ENCODE measurements at places on chromosomes 3 and 15.

DNA sequence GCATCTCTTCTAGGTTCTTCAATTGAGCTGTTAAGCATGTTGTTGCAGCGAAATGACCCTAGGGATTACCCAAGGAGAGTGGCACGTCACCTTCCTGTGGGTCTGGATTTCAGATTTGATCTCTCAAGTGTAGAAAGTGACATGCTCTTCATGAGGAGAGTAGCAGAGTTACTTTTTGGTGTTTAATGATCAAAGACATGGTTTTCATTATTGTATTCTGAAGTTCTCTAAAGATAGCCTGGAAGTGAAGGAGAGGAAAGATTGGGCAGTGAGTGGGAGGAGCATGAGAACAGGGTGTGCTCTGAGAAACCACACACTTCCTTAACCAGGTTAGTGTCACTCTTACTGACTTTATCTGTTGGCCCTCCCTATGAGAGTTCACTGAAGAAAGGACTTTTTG, 153.6 kb downstream of the AKAP13 start:
- DNase-seq: no peak

DNA sequence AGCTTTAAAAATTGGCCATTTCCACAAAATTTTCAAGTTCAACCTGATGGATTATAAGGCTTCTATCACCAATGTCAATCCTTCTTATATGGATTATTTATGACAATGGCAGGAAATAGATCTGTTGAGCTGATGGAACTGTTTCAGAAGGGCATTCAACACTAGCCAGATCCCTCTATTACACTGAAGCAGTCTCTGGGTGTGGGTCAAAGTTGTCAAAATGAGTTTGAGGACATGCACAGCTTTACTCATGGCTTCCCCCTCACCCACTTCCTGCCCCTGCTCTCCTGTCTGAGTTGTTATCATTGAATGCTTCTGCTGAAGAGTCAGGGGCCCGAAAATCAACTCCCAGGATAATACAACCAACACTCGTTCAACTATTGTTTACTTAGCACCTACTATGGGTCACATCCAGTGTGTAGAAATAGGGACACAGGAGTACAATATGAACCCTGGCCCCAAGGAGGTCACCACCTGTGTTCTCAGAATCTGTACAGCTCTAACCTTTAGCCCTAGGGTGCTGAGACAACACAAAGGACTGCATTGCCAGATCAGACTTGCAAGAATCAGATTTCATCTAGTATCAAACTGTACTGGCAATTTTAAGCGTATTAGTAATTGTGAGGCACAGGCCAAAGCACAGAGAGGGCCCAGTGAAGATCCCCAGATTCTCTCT, 41.7 kb upstream of the FAM3D start:
- no peak for DNase-seq

DNA sequence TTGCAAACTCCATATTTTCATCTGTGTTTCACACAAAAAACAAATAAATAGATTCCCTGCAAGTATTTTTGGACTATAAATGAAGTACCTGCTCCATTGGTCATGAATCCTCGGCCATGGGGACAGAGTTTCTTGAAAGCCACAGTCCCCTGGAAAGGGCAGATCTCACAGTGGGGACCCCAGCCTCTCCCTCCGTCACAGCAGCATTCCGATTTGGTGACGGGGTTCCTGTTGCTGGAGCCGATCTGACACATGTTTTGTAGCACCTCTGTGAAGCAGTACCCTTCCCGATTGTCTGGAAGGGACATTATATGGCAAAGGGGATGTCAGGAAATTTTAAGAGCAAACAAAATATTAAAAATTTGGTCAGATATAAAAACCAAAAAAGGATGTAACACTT, 96.2 kb downstream of the DUT start:
- DNase-seq: no peak

GRCh38 chr3:172071780-172072330, 32.5 kb downstream of the FNDC3B start:
- DNase-seq: no peak

DNA sequence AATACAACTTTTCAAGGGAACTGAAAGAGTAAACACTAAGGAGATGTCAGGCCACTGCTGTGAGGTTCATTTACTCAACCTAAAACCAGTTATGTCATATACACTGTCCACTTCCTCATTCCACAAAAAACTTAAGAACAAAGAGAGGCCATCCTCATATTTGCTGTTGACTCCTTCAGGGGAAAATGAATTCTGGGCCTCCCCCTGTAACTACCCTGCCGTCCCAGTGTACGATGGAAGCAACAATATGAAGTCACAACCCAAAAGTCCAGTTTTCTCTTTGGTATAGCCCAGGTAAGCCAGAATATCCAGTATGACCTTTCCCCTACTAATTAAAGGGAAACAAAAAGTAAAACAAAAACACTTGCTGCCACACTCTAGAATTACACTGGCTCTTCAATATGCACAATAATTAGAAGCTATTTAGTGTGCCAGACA, 16.2 kb downstream of the CEP152 start:
- no peak for DNase-seq

DNA sequence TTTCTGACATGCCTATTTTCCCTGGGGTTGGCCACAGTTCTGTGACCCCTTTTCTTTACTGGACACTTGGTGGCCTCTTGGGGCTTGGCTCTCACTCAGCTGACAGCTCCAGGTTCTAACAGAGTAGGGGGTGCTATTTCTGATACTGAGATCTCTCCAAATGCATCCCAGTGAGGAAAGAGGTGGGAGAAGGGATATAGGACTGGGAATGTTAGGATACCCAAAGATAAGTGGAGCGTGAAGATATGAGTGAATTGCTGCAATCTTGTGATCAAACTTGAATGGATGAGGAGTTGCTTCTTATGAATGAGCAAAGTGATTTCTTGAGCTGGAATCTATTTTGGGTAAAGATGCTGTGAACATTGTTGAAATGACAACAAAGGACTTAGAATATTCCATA, 74.6 kb downstream of the ATP2B2 start:
- DNase-seq: no peak

DNA sequence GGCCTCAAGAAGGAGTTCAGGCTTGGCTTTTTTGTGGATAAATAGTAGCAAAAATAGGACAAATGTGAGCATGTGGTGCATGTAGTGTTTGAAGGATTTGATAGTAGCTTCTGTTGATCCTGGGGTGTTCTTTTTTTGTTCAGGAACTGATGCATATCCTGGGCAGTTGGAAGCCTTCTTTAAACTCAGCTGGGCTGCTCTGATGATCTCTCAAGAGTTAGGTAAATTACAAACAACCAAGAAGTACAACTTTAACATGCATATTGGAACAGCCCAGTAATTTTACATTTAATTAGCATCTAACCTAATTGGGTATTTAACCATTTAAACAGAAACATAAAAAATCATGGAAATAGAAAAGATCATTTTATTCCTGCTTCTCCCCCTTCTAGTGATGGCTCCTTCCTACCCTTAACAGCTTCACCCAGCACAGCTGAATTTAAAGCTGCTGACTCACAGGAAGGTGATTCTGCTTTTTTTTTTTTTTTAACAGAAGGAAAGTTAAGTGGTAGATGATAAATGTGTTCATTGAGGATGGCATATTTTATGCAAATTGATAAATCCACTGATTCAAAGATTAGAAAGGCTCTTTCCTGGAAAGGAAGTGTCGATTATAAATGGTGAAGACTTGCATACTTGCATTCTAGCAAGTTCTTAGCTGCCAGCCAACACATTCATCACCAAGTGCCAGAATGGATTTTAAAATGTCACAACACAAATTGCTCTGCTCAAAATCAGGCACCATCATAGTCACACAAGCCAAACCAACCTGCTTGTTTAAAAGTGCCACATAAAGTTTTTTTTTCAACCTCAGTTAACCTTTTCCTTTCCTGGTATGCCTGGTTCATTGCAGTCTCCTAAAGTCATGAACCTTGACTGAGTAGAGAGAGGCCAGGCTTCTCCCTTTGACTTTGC, 20.0 kb downstream of the SLC35G2 start:
- DNase-seq: no peak

DNA sequence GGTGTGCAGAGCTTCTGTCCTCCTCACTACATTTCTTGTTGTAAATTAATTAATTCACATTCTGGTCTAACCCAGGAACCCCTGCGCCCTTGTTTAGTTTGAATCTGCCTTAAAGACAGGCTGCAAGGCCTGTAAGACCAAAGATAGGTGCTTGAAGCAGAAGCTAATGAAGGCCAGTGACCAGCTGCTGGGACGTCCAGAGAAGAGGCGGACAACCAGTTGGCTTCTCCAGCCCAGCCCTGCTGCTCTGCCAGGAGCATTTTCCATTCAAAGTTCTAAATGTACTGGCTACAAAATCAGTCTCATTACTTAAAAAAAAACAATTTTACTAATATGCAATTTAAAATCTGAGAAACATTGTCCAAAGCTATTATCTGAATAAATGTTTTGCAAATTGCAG, 43.6 kb downstream of the FSIP1 start:
- DNase-seq: no peak

GRCh38 chr15:95812491-95812890, 518.0 kb upstream of the NR2F2 start:
- no peak for DNase-seq

- DNase-seq: peak; percentile 75
These were observed at the start of gene TMEM158 for GRCh38 chr3:45226206-45226915. Gene TMEM158 (minus strand): TSS chr3:45226287. CDS start chr3:45226027, 260 bp downstream.

- no peak for DNase-seq
These were observed 71.9 kb upstream of the FEZF2 start for GRCh38 chr3:62445275-62445674.

GRCh38 chr3:39801216-39801615, 8.2 kb upstream of the MYRIP start:
- DNase-seq: no peak

- DNase-seq: no peak
These were observed 89.8 kb upstream of the RNF7 start for GRCh38 chr3:141648055-141648910.

- no peak for DNase-seq
These were observed 9.7 kb upstream of the DAG1 start for GRCh38 chr3:49460188-49460890.
